ENCODE measurements at places on chromosomes 1 and 21. TPM values are rescaled to one million over a fixed set of nuclear protein-coding genes. Genes with fewer than 3 reads are reported as not detected.
A peak's percentile ranks its signal among the peaks of the same experiment; 100 is the strongest.

- H3K27me3 ChIP-seq, result no peaks in the 10 kb centered on the region
- H3K4me3 ChIP-seq, result no peak overlapping the region
- H3K4me1 ChIP-seq, result no peaks in the 10 kb centered on the region
- no peak overlapping the region for H3K27ac ChIP-seq
- H3K36me3 ChIP-seq, result no peaks in the 10 kb centered on the region
- no peak for DNase-seq
These were observed 74.1 kb downstream of the CRB1 start for GRCh38 chr1:197342044-197342565.

GRCh38 chr1:51833700-51834099, 44.8 kb downstream of the NRDC start:
- no peak overlapping the region for H3K4me3 ChIP-seq
- H3K4me1 ChIP-seq, result no peaks in the 10 kb centered on the region
- no peaks in the 10 kb centered on the region for H3K27me3 ChIP-seq
- DNase-seq, result no peak

- DNase-seq, result no peak
- H3K4me3 ChIP-seq, result no peak overlapping the region
- no peaks in the 10 kb centered on the region for H3K36me3 ChIP-seq
- no peak overlapping the region for H3K27ac ChIP-seq
- H3K27me3 ChIP-seq, result no peaks in the 10 kb centered on the region
- H3K4me1 ChIP-seq, result no peaks in the 10 kb centered on the region
These were observed 121.9 kb downstream of the PTPRU start for GRCh38 chr1:29358183-29358582.

DNA sequence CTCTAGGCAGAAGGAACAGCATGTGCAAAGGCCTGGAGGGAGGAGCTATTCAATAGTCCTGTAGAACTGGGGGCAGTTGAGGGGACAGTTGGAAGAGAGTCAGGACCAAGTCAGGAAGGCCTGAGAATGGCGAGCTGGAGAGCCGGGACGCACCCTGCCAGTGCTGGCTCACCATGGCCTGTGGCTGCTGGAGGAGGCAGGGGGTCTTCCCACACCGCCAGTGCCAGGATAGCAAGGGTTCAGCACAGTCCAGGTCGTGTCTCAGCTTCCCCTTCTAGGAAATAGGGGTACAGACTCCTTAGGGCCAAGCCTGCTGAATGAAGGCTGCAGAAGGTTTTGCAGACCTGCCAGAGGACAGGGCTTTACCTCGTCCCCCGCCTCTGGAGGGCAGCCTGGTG, 7.3 kb downstream of the PODN start:
- H3K27me3 ChIP-seq, result no peaks in the 10 kb centered on the region
- H3K36me3 ChIP-seq, result no peaks in the 10 kb centered on the region
- no peak overlapping the region for H3K27ac ChIP-seq
- no peaks in the 10 kb centered on the region for H3K4me1 ChIP-seq

GRCh38 chr1:7493711-7494454, 277.2 kb upstream of the VAMP3 start:
- no peaks in the 10 kb centered on the region for H3K4me1 ChIP-seq
- no peak overlapping the region for H3K27ac ChIP-seq
- H3K36me3 ChIP-seq, result no peaks in the 10 kb centered on the region
- H3K27me3 ChIP-seq, result no peaks in the 10 kb centered on the region

- H3K36me3 ChIP-seq, result no peaks in the 10 kb centered on the region
- no peak overlapping the region for H3K4me3 ChIP-seq
- DNase-seq, result no peak
- H3K4me1 ChIP-seq, result no peaks in the 10 kb centered on the region
- H3K27ac ChIP-seq, result peak overlapping the region; percentile 49
These were observed 5.9 kb downstream of the CDC14A start for GRCh38 chr1:100358210-100358609.

DNA sequence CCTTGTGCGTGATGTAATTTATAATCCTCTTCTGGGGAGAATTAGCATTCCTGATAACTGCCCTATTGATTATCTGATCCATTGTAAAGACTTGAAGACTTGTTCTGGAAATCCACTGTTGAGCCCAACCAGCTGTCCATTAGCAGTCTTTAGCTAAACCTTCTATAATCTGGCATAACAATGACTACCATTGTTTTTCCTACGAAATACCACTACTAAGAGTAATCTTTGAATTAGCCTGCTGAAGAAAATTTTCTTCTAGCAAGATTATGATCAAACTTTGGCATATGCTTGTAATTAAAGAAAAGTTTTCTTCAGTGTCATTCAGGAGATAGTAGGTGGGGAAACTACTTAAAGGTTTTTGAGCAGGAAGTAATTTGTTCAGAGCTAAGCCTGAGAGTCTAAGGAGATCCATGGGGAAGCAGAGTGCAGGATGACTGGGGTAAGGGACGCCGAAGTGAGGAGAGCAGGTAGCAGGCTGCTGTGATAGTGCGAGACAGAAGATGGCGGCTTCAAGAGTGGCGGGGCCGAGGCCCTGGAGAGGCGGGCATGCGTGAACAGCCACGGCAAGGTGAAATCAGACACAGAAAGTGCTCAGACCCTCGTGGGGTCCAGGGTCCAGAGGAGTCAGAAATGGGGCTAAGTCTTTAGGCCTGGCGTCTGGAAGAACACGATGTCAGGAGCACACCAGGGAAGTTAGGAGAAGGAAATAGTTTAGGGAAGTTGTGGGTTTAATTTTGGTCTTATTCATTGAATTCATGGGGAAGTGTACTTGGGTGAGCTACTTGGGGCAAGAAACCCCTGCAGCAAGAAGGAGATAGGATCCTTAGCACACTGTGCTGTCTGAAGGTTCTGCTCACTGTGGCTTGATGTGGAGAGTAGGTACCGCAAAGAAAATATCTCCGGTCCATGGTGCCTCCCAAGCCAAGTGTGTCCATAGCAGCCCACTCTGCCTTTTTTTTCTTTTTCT, 112.6 kb upstream of the ADAR start:
- H3K27ac ChIP-seq, result no peak overlapping the region
- H3K4me3 ChIP-seq, result no peak overlapping the region
- H3K36me3 ChIP-seq, result no peaks in the 10 kb centered on the region
- peaks cover 19% of the 10 kb centered on the region for H3K4me1 ChIP-seq

DNA sequence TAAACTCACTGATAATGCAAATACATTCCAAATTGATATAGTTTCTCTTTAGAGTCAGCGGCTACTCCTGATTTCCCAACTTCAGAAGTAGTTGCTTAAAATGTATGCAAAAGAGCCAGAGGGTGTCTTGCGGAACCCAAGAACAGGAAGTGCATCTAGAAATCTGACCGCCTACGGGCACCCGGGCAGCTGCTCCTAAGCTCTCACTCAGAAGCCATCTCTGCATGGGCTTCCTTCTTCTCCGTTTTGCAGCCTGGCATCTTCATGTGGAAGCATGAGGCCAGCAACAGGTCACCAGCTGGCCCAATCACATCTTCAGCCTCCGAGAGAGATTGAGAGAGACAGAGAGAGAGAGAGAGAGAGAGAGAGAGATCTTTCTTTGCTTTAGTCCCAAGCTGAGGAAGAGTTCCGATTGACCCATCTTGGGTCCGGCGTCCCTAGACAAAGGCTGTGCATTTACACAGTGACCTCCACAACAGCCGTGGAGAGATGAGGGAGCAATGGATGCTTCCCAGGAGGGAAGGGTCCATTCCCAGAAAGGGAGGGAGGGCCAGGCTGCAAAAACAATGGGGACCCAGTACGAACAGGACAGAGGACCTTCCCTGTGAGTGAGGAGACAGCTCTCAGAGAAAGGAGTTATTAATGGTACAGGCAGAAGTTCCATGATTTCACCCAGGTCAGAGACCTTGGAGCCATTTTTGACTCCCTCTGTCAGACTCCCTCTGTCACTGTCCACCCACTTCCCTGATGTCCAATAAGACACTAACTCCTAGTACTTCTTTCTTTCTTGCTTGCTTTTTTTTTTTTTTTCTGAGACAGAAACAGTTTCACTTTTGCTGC, 28.2 kb upstream of the SLC30A1 start:
- no peak overlapping the region for H3K4me3 ChIP-seq
- no peak for DNase-seq
- H3K27ac ChIP-seq, result no peak overlapping the region
- H3K36me3 ChIP-seq, result no peaks in the 10 kb centered on the region

DNA sequence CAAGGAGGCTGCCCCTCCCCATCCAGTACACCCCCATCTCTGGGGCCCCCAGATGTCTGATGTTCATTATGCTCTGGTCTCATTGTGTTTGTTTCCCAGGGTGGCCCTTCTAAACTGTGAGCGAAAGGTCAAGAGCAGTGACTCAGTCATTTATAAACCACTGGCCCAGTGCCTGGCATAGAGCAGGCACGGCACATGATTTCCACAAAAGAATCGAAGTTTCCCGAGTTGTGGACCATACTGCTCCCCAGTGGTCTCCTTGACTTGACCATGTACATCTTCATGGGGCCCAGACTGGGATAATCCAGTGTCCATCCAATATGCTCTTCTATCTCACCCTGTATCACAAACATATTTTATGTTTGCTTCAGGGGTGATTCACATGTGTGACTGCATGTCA, 153.3 kb downstream of the NR5A2 start:
- no peaks in the 10 kb centered on the region for H3K36me3 ChIP-seq
- no peak for DNase-seq
- peaks cover 15% of the 10 kb centered on the region for H3K4me1 ChIP-seq
- H3K27me3 ChIP-seq, result no peaks in the 10 kb centered on the region
- H3K4me3 ChIP-seq, result no peak overlapping the region

DNA sequence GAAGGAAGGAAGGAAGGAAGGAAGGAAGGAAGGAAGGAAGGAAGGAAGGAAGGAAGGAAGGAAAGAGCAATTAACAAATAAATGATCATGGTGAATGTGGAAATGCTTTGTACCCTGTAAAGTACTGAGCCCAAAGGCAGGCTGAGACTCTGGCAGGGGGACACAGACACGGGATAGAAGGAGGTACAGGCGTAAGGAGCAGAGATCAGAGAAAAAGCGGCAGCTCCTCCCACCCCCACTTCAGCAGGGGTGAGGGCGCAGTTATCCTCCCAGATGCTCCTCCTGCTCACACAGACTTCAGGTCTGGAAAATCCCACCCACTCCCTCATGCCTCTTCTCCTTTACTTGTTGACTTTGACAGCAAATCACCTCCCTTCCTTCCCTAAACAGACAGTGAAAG, 464.5 kb downstream of the MATN1 start:
- no peaks in the 10 kb centered on the region for H3K36me3 ChIP-seq
- H3K27me3 ChIP-seq, result no peaks in the 10 kb centered on the region
- DNase-seq, result no peak
- no peak overlapping the region for H3K4me3 ChIP-seq

GRCh38 chr1:231340328-231341013, 2.4 kb downstream of the SPRTN start:
- no peak for DNase-seq
- peaks cover 31% of the 10 kb centered on the region for H3K4me1 ChIP-seq
- no peak overlapping the region for H3K4me3 ChIP-seq

DNA sequence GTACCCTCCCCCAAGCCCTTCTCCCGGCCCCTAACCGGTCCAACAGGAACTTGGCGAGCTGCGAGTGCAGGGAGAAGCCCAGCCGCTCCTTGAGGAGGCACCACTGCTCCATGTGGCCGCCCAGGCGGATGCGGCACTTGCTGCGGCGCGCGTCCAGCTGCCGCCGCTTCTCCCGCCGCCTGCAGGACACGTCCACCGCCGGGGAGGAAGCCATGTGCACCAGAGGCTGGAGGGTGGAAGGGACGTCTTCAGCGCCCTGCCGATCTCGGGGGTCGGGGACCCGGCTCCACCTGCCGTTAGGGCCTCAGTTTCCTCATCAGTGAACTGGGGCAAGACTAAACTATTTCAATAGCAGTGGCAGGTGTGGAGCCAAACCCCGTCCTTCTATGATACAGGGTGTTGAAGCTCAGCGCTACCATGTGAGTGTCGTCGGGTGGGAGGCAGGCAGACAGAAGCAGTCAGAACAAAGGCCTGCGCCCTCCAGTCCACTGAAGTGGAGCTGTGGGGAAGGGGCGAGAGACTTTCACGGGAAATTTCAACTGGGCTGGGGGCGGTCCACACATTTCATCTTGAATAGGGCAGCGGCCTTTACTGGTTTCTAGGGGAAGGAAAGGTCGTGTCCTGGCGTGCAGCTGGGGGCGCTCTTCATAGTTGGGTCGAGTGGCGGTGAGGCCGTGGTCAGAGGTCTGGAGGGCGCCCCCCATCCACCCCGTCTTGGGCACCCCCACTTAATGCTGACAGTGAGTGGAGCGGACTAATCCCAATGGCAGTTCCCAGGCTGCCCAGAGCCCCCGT, 592 bp downstream of the ZNF692 start:
- peak overlapping the region; percentile 56 for H3K4me3 ChIP-seq
- no peaks in the 10 kb centered on the region for H3K27me3 ChIP-seq
- peak; percentile 65 for DNase-seq
- H3K36me3 ChIP-seq, result peaks cover 10% of the 10 kb centered on the region
- peaks cover 31% of the 10 kb centered on the region for H3K4me1 ChIP-seq

GRCh38 chr21:34557261-34557660, 45.3 kb upstream of the KCNE1 start:
- H3K36me3 ChIP-seq, result no peaks in the 10 kb centered on the region
- no peaks in the 10 kb centered on the region for H3K27me3 ChIP-seq
- H3K4me1 ChIP-seq, result peaks cover 5% of the 10 kb centered on the region

DNA sequence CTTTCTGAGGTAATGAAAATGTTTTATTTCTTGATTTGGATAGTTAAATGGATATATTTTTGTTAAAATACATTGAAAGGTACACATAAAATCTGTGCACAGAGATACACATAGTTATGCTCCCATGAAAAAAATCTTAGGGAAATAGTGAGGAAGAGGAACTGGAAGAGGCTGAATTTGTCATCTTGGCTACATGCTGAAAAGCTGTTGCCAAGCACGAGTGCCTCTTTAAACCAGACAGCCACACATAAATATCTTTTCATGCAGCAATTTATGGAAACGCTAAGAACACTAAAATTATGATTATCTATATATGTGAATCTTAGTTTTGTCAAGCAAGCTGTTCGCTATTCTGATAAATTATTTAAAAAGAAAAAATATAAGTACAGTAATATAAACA, 12.8 kb upstream of the ADAR start:
- H3K36me3 ChIP-seq, result no peaks in the 10 kb centered on the region
- H3K27me3 ChIP-seq, result no peaks in the 10 kb centered on the region
- DNase-seq, result no peak

GRCh38 chr1:226003502-226004170, 4.5 kb upstream of the SDE2 start:
- DNase-seq, result no peak
- no peaks in the 10 kb centered on the region for H3K4me1 ChIP-seq
- H3K36me3 ChIP-seq, result no peaks in the 10 kb centered on the region
- H3K27me3 ChIP-seq, result no peaks in the 10 kb centered on the region

LCE6A gene
- not detected for total RNA-seq

COL8A2 gene
- 3.5 TPM for total RNA-seq

TRIM67 gene
- 0.19 TPM for total RNA-seq

TPTE gene
- not detected for total RNA-seq

ELOVL1 gene
- 41.4 TPM for total RNA-seq

All from right atrium auricular region (tissue), 2 donors.